ENCODE measurements at places on chromosomes 12 and 14.

DNA sequence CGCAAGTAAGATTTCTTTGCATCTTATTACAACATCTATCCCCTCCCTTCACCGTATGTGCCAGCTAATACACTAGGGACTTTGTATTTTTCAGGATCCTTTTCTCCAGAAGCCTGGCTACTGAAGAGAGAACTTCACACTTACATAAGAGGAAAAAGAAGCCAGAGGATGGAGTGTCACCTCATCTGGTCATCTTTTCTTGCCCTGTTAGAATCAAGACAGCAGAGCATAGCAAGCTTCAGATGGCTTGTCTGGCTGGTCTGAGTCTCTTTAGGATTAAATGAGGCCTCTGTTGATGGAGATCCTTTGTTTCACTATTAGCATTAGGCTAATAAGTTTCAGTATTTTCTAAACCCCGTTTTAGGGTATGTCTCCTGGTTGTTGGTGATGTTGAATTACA, 14.4 kb upstream of the AACS start:
- no peak for DNase-seq

DNA sequence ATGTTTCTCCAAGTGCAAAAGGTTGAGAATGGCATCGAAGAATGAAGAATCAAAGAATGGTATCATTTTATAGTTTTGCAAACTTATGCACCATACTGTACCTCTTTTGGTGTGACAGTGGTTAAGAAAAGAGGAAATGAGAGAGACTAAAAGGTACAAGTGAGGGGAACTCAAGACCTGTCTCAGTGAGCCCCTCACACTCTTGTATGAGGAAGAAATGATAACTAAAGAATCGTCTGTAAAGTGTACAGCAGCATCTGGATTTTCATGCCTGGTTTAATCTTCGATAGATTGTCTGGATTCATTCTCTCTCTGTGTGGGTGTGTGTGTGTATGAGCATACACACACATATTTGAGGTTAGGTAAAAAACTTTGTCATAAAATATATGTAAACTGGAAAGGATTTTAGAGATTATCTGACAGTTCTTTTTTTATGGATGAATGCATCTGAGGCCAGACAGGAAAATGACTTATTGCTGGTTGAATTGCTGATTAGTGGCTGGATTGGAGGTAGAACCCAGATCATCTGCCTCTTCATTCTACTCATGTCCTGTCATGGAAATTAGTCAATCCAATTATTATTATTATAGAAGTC, 16.0 kb upstream of the SLC38A2 start:
- DNase-seq: no peak

DNA sequence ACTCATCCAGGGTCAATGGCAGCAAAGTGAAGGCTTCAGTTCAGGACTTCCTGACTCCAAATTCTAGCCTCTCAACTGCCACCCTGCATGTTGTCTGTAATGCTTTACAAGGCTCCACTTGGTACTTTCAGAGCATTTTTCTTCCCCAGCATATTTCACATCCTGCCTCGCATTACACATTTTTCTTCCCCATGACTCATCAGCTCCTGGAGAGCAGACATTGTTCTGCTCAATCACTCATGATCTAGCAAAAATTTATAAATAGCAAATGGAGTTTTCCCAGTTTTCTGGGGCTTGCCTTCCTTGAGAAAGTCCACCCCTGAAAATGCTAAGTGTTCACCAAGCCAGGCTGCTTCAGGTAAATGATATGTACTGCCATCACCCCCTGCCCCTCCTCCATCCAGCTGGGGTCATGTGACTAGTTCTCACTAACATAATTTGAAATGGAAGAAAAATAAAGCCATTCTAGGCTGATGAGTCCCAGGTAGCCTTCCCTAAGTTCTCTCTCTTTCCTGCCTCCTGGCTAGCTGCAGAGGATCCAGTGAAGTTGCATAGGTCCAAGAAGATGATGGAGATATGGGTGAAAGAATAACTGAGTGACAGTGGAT, 69.4 kb downstream of the ARMH4 start:
- DNase-seq: no peak

GRCh38 chr14:22798528-22798927, 16.7 kb downstream of the SLC7A7 start:
- no peak for DNase-seq

DNA sequence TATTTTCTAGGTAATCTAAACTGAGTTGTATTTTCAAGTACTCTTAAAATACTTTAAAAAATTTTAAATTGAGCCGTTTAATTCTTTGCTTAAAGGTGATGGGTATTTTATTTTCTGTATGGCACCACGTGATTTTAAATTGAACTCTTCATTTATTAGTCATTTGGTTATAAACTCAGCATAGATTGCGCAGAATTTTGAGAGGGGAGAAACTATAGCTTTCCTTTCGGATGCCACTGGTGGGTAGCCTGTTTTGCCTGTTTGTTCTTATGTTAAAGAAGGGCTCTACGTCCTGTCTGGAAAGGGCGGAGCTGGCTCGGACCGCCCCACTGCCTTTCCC, 411 bp upstream of the STYX start:
- no peak for DNase-seq

GRCh38 chr14:105250986-105251385, 2.7 kb downstream of the BTBD6 start:
- DNase-seq: no peak

- no peak for DNase-seq
Observed at GRCh38 chr12:3540387-3540990, 49.5 kb downstream of the PRMT8 start.

DNA sequence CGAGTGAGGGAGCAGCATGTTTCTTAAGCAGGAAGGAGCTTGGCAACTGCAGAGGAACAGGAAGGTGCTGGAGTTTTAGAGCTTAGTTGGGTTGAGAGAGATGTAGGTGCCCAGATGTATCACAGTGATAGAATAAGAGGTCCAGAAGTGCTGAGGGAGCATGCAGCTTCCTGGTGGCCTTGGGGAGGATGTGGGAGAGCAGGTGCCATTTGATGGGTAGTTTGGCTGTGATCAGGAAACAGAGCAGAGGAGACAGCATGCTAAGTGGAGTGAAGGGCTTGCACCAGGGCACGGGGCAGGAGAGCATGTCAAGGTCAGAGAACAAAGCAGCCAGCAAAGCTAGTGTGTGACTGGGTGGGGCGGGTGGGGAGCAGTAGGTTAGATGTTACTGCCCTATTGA, 74.8 kb downstream of the PAPOLA start:
- DNase-seq: no peak

- no peak for DNase-seq
Observed at GRCh38 chr12:99658671-99659349, 11.3 kb downstream of the GARIN6 start.

All from CD4-positive, alpha-beta T cell treated with Interferon gamma for 1 hour (primary cell).